ENCODE measurements at places on chromosomes 6 and 20. TPM values are rescaled to one million over a fixed set of nuclear protein-coding genes. Genes with fewer than 3 reads are reported as not detected.

Gene GPSM3
- 4.1 TPM for total RNA-seq

Gene REM1
- 2.2 TPM for total RNA-seq

Gene NMBR
- total RNA-seq, result not detected

GRCh38 chr20:17732907-17733521, 33.2 kb downstream of the BANF2 start:
- no peak for DNase-seq

- DNase-seq, result no peak
Observed at GRCh38 chr6:45375449-45375848, 2.3 kb downstream of the SUPT3H start.

- DNase-seq, result no peak
Observed at GRCh38 chr6:147023581-147023980, 180.6 kb upstream of the STXBP5 start.

DNA sequence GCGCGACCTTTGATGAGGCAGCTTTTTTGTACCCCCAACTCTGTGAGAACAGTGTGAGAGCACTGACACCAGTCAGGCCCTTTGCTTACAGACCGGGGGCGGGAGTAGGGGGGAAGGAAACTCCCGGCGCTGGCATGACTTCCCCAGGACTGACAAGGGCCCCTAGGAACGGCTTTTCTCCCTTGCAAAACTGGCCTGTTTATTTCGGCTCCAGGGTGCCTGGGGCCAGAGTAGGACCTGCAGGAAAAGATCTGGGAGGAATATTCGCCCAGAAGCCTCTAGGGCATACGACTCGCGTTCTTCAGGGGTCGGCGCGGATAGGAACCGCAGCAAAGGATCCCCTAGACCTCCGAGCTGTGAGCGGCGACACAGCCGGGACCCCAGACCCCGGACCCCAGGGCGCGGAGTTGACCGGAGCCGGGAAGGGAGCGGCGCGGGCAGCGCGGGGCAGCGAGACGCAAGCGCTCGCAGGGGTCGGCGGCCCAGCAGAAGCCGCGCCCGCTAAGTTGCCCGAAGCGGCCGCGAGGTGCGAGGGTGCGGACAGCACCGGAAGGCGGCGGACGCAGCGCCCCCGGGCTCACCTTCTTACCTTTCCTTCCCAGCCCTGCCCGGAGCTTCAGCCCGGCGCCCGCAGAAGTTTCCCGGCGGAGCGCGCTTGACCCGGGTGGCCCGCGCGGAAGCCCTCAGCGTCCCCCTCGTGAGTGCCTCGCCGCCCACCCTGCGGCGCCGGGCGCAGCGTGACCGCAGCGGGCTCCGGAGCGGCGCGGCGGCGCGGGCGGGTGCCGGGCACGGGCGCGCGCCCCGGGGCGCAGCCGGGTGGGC, at the start of gene POPDC3:
Gene POPDC3, minus strand, starts transcription at position 771 of the 822 bp plus-strand sequence. CDS start 18,105 bp downstream, outside the sequence.
- no peak for DNase-seq

- no peak for DNase-seq
Observed at GRCh38 chr6:139058029-139058428, 29.5 kb downstream of the ABRACL start.

DNA sequence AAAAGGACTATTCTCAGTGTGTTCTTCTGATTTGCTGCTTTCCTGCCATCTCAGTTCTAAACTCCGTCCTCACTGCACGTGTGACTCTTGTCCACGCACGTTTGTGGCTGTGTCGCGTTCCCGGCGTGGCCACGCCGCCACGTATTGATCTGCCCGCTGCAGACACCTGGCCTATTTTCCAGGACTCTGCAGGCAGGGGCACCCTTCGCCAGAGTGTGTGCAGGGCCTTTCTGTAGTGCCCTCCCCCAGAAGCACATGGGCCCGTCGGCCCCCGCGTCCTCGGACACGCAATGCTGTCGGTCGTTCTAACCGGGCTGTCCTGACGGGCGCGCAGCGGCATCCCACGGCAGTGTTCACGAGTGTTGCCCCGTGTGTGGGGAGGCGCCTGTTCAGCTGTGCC, 87.6 kb downstream of the YTHDF1 start:
- no peak for DNase-seq

DNA sequence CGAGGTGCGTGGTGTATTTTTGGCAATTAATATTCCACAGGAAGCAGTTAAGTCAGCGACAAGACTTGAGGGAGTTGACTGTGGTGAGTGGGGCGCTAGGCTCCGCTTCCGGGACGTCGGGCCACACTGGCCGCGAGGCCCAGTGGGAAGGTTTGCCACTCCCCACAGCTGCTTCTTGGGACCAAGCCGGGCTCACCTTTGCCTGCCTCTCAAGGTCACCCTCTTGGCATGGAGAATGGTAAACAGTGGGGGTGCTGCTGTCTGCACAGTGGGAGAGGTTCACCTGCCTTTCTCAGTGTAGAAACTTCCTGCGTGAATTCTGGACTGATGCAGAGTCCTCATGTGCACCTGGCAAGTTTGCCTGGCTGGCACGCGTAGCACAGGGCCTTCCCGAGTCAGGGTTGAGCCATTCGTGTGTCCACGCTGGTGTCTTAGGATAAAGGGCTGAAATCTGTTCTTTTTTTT, 6.4 kb downstream of the OSBPL2 start:
- DNase-seq, result no peak

- DNase-seq, result no peak
Observed at GRCh38 chr20:25055711-25056495, 2.0 kb downstream of the ACSS1 start.

DNA sequence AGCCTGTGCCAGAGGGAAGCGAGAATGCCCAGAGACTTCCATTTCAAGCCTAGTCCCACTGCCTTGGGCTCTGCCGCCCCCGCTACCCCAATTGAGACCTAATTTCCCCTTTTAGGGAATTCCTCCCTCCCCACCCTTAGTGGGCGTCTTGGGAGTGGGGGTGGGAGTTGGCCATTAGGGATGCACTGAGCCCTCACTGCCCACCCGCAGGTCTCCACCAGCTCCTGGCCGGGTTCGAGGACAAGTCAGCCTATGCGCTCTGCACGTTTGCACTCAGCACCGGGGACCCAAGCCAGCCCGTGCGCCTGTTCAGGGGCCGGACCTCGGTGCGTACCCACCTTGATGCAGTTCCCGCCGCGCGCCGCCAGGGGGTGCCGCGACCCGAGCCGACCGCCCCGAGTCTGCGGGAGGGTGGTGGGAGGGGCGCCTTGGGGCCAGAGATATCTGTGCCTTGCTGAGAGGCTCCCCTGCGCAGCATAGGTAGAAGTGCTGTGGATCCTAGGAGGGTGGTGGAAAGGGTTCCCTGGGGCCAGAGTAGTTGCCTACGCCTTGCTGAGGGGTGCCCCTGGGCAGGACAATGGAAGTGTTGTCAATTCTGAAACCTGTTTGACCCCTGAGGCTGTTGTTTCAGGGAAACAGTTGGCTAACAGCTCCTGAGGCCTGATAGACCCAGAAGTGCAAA, 9.2 kb downstream of the ITPA start:
- no peak for DNase-seq

DNA sequence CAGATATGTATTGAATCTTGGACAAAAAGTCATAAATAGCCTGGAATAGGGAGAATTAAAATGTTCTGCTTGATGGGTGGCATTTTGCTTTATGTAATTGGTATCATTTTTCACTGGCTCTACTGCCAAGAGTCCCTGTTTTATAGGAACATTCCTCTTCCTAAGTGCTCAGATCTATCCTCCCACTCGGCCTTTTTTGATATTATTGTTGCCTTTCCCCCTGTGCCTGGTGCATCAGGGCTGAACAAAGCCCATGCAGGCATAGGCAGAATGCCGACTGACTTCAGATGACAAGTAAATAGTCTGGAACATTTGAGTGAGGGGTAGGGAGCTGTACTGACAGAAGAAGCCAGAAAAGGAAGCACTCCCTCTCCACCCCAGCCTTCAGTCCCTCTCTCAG, 127.0 kb downstream of the PKHD1 start:
- no peak for DNase-seq

DNA sequence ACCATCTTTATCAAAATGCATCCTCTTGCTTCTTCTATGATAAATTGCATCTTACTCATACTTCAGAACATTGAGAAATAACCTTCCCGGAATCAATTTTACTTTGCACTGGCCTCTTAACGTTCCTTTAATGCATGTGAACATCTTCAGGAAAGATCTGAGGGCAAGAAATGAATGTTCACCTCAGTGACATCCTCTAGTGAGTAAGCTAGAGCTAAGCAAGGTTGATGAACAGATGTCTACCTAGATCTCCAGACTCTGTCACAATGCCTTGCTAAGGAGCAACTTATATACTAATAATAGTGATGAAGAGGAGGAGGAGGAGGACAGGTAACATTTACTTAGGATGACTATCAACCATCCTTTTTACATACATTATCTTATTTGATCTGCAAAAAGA, 16.8 kb upstream of the HINT3 start:
- DNase-seq, result no peak

DNA sequence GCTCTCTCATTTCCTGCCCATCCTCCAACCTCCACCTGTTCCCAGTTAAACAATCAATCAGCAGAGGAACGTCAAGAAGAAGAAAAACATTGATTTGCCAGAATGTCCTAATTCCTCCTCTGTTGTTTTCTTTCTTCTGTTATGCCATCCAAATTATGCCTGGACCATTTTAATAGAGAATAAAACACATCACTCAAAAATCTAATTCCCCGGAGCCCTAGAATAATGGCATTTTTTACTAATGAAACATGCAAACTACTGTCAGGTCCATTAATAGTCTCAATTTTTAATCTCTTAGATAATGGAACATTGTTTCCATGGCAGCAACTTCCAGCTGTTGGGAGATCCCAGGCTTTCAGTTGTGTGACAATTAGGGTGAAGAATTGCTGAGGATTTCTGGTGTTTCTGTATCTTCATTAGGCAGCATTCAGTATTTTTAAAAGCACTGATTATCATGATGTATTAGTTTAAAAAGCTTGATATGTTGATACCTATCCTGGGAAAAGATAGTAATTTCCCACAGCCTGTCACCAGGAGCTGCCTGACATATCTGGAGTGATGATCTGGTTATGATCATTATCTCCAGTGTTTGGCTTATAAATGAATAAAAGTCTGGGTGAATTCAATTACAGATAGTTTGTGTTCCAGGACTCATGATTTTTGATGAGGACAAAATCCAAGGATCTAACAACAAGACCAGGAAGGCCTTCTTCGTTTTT, 209.8 kb downstream of the TPBG start:
- DNase-seq, result no peak
